ENCODE measurements at places on chromosomes 1 and 21.

GRCh38 chr1:239696317-239696716 lies 309.9 kb downstream of the CHRM3 start:
- DNase-seq, result no peak

GRCh38 chr1:97904534-97904933 lies 16.3 kb downstream of the DPYD start:
- no peak for DNase-seq

- no peak for DNase-seq
Measured at GRCh38 chr1:215200121-215200520, 117.6 kb downstream of the KCNK2 start.

- DNase-seq, result no peak
Measured at GRCh38 chr1:81618376-81618775, 182.4 kb upstream of the ADGRL2 start.

All from activated naive CD4-positive, alpha-beta T cell treated with anti-CD3 and anti-CD28 coated beads, Interleukin-2, amount 50 U/mL, for 72 hours (primary cell).